Esophagus squamous epithelium (tissue), 5 donors: ENCODE measurements at places on chromosomes 7 and 10.

DNA sequence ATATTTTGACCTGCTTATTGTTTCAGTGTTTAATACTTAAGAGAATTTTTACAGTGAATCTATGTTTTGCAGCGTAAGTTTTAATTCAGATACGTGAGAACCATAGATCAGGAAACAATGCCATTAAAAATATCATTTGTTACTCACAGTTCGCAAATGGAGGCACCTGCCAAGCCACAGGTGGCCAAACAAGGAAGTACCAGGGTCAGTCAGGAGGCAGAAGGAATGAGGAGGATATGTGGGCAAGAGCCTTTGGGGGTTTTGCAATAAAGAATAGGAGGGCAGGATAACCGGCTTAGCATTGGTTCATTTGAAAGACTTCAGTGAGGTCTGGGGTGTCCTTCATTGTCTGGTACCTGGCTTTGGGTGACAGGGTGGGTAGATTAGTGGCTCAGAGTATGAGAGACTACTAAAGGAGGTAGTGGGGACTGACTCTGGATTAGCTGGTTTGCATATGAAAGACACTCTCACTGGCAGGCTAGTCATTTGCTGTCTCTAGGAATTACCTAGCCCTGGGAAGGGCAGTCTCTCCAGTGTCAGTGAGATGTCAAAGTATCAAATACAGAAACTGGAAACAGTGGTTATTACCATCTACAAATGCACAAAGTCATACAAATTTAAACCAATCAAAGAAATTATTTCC lies 132.2 kb upstream of the CAV2 start:
- no peak overlapping the region for H3K4me3 ChIP-seq
- H3K27me3 ChIP-seq, result no peaks in the 10 kb centered on the region
- H3K36me3 ChIP-seq, result no peaks in the 10 kb centered on the region
- H3K4me1 ChIP-seq, result no peaks in the 10 kb centered on the region
- no peak overlapping the region for H3K27ac ChIP-seq
- DNase-seq, result no peak

DNA sequence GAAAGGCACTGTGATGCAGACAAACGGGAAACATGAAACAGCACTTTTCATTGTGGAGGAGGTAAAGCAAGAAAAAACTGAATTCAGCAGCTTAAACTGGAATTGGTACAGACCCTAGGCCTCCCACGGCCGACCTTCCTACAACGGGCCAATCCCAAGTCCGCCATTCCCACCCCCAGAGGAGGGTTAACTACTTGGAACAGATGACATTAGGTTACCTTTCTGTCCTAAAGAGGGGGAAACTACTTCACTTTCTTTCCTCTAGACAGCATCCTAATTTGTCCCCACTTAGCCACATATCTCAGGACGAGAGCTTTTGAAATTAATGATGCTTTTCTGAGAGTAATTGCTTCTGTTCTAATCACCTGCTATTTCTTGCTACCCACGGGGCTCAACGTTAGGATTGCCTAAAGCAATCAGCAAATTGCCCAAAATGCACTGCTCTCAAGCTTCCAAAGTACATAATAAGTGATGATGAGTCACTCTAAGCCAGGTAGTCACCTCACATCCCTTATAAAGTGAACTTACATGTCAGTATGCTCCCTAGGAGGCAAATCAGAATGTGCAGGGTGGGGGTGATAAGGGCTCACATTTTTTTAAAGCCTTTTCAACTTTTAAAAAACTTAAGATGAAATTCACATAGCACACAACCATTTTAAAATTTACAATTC lies 36.7 kb downstream of the LSM5 start:
- DNase-seq, result no peak
- no peak overlapping the region for H3K27ac ChIP-seq
- no peaks in the 10 kb centered on the region for H3K27me3 ChIP-seq
- H3K4me3 ChIP-seq, result no peak overlapping the region

DNA sequence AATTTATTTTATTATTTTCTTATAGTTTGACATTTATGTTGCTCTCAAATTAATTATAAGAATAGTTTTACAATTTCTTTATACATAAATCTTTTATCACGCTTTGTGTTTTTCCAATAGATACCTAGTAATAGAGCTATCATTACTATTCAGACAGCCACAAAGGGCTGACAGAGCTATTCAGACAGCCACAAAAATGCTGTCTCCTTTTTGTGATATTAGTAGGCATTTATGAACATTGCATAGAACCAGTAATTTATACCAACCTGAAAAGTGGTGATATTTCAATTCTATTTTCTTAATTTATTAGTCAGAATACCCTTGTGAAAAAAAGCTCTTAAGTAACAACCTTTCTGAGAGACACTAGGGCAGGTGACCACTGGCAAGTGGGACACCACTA lies 34.2 kb upstream of the IGFBP3 start:
- no peaks in the 10 kb centered on the region for H3K27me3 ChIP-seq
- H3K4me3 ChIP-seq, result no peak overlapping the region
- no peaks in the 10 kb centered on the region for H3K36me3 ChIP-seq

- H3K27ac ChIP-seq, result no peak overlapping the region
- H3K4me1 ChIP-seq, result peaks cover 25% of the 10 kb centered on the region
- peaks cover 92% of the 10 kb centered on the region for H3K27me3 ChIP-seq
- H3K36me3 ChIP-seq, result no peaks in the 10 kb centered on the region
- no peak for DNase-seq
These were observed 5.5 kb upstream of the VGF start for GRCh38 chr7:101170617-101171441.

DNA sequence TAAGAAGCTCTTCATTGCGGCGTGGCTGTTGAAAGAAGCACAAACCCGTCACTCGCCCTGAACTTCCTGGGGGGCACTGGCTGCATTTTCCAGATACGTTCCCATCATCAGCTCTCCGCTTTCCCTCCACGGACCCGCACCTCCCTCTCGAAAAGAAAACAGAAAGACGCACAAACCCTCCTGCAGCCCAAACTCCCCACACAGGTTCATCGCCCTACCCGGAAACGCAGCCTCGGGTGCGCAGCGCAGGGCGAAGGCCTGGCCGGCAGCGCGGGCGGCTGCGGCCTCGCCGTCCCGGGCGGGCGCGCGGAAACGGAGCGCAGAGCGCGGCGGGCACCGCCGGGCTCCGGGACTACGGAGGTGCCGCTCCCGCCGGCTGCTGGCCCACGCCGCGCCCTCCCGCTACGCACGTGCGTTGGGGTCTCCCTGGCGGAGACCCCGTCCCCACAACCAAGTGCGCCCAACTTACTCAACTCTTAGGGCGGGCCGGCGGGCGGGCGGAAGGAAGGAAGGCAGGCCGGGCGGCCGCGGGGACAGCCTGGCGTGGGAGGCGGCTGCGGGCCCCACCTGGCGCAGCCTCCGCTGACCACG lies 822 bp downstream of the ZNF800 start:
- DNase-seq, result peak; percentile 46
- peak overlapping the region; percentile 93 for H3K4me3 ChIP-seq
- H3K27me3 ChIP-seq, result no peaks in the 10 kb centered on the region
- H3K36me3 ChIP-seq, result peaks cover under 1% of the 10 kb centered on the region

DNA sequence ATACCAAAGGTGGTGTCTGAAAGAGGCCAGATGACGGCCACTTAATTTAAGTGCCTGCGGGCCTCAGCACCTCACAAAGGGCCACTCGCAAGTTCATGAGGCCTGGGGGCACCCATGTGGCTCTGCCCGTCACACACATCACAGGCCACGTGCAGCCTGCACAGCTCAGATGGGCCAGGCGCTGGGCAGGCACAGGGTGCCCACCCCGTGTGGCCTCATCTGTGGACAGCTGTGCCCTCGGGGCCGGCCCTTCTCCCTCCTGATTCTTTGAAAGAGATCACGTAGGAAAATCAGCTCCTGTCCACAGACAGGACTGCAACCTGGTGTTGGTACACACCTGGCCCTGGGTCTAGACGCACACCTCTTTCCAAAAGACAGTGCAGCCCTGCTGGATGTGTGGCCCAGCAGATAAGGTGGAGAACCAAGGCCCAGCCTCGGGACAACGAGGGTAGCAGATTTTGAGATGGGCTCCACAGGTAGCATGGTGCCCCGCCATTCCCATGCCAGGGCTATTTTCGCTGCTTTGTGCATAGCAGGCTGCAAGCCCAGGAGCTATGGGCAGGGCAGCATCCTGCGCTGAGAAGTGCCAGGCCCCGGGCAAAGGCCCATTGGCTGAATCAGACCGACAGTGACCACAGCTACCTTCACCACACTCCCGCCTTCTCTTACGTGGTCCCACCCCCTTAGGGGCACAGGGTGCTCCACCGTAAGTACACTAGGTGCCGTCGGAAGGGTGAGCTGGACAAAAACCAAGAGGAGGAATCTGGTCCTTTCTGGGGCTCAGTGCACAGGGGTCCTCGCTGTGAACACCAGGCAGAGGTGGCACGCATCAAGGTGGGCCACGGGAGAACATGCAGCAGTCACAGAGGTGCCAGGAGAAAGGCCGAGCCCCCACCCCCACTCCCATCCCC lies 124.5 kb downstream of the EBF3 start:
- H3K36me3 ChIP-seq, result peaks cover 8% of the 10 kb centered on the region
- H3K4me1 ChIP-seq, result no peaks in the 10 kb centered on the region
- no peak overlapping the region for H3K4me3 ChIP-seq
- no peak overlapping the region for H3K27ac ChIP-seq
- H3K27me3 ChIP-seq, result no peaks in the 10 kb centered on the region

- no peak for DNase-seq
- H3K4me1 ChIP-seq, result no peaks in the 10 kb centered on the region
- no peaks in the 10 kb centered on the region for H3K36me3 ChIP-seq
- no peak overlapping the region for H3K4me3 ChIP-seq
- no peak overlapping the region for H3K27ac ChIP-seq
These were observed 20.6 kb upstream of the USP6NL start for GRCh38 chr10:11631890-11632587.

GRCh38 chr10:52627279-52627678 lies 145.3 kb downstream of the MBL2 start:
- no peak for DNase-seq
- H3K27me3 ChIP-seq, result no peaks in the 10 kb centered on the region
- no peaks in the 10 kb centered on the region for H3K36me3 ChIP-seq
- no peak overlapping the region for H3K27ac ChIP-seq
- no peaks in the 10 kb centered on the region for H3K4me1 ChIP-seq
- H3K4me3 ChIP-seq, result no peak overlapping the region

GRCh38 chr7:16367115-16367514 lies 54.2 kb downstream of the CRPPA start:
- H3K4me1 ChIP-seq, result no peaks in the 10 kb centered on the region
- H3K27me3 ChIP-seq, result no peaks in the 10 kb centered on the region
- no peak for DNase-seq
- no peaks in the 10 kb centered on the region for H3K36me3 ChIP-seq

- H3K36me3 ChIP-seq, result no peaks in the 10 kb centered on the region
- H3K27me3 ChIP-seq, result no peaks in the 10 kb centered on the region
- H3K27ac ChIP-seq, result no peak overlapping the region
- H3K4me3 ChIP-seq, result no peak overlapping the region
- no peak for DNase-seq
These were observed 22.9 kb upstream of the AOC1 start for GRCh38 chr7:150829426-150829825.

DNA sequence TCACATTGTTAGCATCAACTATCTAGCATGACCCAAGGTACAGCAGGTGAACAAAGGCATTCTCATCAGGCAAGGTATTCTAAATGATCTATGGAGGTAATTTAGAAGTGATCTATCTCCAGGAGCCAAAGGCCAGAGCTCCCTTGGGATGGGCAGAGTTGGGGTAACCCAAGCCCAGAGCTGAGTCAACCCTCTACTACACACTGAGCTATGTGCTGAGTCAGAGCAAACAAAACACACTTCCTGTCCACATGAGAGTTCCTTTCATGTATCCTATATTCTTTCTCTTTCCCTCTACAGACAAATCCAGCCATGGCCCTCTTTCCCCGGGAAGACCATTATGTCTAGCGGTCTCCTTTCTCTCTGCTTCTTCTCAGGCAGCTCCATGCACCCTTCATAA lies 68.2 kb upstream of the AGK start:
- no peak overlapping the region for H3K4me3 ChIP-seq
- peaks cover 4% of the 10 kb centered on the region for H3K27me3 ChIP-seq
- no peak for DNase-seq

GRCh38 chr10:46282842-46283574 lies 3.8 kb upstream of the ANTXRL start:
- no peak for DNase-seq
- peak overlapping the region; percentile 22 for H3K4me3 ChIP-seq
- peaks cover 18% of the 10 kb centered on the region for H3K4me1 ChIP-seq
- H3K27ac ChIP-seq, result peak overlapping the region; percentile 58
- no peaks in the 10 kb centered on the region for H3K36me3 ChIP-seq

DNA sequence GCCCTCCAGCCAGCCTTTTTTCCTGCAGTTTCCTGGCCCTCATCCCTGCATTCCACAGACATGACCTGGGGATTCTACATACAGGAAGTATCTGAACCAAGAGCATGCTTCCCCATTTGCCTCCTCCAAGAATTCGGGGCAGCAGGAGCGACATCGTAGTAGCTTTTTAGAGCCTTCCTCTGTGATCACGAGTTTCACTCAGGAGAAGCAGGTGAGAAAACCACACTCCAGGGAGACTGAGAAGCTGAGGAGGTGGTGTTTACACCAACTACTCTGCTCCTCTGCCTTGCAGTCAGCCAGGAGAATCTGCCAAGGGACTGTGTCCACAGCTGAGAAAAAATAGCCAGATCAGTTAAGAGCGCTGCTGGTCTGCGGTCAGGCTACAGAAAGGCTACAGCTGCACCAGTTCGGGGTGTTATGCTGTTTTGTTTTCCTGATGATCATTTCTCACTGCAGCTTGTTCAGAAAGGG lies 54.1 kb downstream of the HSPA12A start:
- DNase-seq, result no peak
- peak overlapping the region; percentile 50 for H3K27ac ChIP-seq
- H3K36me3 ChIP-seq, result no peaks in the 10 kb centered on the region
- no peaks in the 10 kb centered on the region for H3K27me3 ChIP-seq
- H3K4me3 ChIP-seq, result peak overlapping the region; percentile 15
- no peaks in the 10 kb centered on the region for H3K4me1 ChIP-seq

DNA sequence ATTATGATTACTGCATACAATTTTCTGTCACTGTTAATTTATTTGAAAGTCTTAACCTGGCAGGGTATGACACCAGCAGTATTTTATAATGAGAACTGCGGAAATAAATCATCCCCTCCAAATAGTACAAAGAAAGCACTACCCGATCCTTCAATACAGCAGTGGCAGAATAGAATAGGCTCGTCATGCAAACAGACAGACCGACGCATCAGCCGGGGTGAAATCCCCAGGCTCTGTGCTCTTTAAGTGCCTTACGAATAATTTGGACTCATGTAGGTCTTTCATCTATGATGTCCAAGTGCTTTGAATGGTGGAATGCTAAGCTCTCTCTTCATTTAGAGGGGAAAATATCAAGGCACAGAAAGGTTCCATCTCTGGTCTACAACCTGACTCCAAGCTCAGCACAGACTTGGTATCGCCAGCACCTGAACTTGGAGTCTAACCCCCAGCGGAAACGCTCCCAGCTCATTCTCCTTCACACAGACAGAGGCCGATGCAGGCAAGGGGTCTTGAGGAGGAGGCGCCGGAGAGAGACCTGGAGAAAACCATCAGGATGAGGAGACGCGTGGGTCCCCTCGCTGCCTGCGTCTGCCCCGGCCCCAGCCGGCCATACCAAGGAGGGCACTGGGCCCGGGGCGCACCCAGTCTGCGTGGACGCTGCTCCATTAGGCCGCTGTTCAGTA lies 568.1 kb upstream of the MKI67 start:
- H3K36me3 ChIP-seq, result no peaks in the 10 kb centered on the region
- H3K4me1 ChIP-seq, result no peaks in the 10 kb centered on the region
- H3K4me3 ChIP-seq, result no peak overlapping the region
- no peaks in the 10 kb centered on the region for H3K27me3 ChIP-seq
- no peak for DNase-seq

GRCh38 chr10:132397036-132397541 lies at the start of gene PWWP2B:
TSS of gene PWWP2B (plus strand) at chr10:132397200. CDS start at chr10:132397227, 27 bp downstream.
- H3K27ac ChIP-seq, result peak within 1 kb of the TSS; percentile 96
- DNase-seq, result no peak
- H3K27me3 ChIP-seq, result no peaks in the 10 kb centered on the region
- peak within 1 kb of the TSS; percentile 68 for H3K4me3 ChIP-seq
